ENCODE measurements at places on chromosomes 5 and 9. TPM values are rescaled to one million over a fixed set of nuclear protein-coding genes. Genes with fewer than 3 reads are reported as not detected.

ENTPD2 gene
- 1.4 TPM for total RNA-seq

CSF1R gene
- total RNA-seq, result 0.09 TPM

FAM53C gene
- 33.5 TPM for total RNA-seq

NUTM2G gene
- not detected for total RNA-seq

TAL2 gene
- total RNA-seq, result 0.35 TPM

STXBP1 gene
- 14.8 TPM for total RNA-seq

MSH3 gene
- 12.3 TPM for total RNA-seq

PCDHGB3 gene
- 0.46 TPM for total RNA-seq

ENTREP1 gene
- total RNA-seq, result 2.5 TPM

ADAMTS13 gene
- 0.56 TPM for total RNA-seq

CATSPER3 gene
- not detected for total RNA-seq

C9 gene
- not detected for total RNA-seq

FRMD3 gene
- total RNA-seq, result 0.56 TPM

CNTFR gene
- 0.42 TPM for total RNA-seq

CDH6 gene
- 11.3 TPM for total RNA-seq

TMEM232 gene
- total RNA-seq, result 0.19 TPM

All from airway epithelial cell (primary cell).